GM20000 (cell line): ENCODE measurements at places on chromosomes 7 and 10.

- no peak for DNase-seq
Measured at GRCh38 chr7:66679633-66680244, 51.1 kb downstream of the KCTD7 start.

- DNase-seq = no peak
Measured at GRCh38 chr10:52446391-52446790, 132.3 kb downstream of the DKK1 start.

DNA sequence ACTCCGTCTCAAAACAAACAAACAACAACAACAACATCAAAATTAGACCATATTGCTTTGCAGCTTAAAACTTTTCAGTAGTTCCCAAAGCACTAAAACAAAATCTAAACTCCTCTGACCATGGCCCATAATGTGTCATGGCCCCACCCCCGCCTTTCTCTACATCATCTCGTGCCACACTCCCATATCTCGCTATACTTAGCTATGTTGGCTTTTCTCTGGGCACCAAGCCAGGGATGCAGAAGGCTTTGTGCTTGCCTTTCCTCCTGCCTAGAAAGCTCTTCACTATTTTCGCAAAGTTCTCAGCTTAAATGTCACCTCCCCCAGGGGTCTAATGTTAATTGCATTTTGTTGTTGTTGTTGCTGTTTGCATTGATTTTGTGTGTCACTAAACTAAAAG, 15.1 kb upstream of the SLC16A12 start:
- no peak for DNase-seq

DNA sequence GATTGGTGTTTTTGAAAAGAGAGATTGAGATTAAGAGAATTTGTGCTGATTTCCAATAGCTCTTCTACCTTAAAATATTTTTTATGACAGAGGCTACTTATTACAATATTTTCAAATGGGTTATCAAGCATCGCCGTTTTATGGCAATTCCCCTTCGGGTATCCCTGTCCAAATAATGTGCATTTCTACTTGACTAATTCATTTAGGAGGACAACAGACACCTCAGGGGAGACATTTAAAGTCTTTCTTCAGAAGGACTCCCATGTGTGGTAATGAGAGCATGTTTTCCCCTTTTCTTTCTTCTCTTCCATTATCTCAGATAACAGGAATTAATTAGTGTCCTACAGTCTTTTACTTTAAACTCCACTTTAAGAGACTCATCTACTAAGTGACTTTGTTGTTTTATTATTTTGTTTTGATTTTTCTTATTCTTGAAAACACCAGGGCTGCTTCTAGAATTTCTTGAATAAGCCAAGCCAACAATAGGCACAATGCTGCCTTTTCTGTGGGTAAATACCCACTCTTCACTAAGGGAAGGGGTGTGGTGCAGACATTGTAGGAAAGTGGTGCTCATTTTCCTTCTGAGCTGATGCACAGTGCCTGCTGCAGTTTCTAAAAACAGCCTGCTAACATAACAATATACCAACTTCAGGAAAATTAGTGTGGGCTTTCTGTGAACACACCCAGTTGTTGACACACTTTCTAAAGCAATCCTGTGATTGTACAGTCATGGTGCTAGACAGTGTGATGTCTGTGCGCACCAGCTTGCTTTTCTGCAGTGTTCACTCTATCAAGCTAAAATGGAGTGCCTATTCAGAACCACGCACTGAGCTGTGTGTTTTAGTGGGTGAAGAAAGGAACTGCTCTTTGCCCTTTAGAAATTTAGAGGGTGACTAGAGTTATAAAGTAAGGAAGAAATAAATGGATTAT, 597.7 kb downstream of the NRG3 start:
- DNase-seq = no peak

GRCh38 chr10:132193907-132194552, 7.3 kb downstream of the DPYSL4 start:
- DNase-seq = no peak

- DNase-seq = no peak
Measured at GRCh38 chr10:5679606-5680005, 5.0 kb upstream of the TASOR2 start.

GRCh38 chr7:68862736-68863135, 735.5 kb upstream of the AUTS2 start:
- DNase-seq = no peak

DNA sequence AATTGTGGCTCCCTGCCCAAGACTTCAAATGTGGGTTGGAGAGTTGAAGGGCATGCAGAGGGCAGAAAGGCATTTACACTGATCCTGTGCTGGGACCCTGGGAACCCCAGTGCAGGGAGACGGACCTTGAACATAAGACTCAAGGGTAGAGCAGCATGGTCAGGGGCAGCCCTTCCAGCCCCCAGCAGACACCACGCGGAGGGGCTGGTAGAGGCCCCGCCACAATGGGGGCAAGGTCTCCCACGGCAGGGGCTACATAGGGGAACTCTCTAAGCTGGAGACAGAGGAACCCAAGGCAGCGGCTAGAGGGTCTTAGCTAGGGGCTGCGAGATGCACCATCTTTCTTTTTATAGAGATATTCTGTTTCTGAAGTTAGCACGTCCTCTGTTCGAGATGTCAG, 45.2 kb upstream of the EBF3 start:
- DNase-seq = peak; percentile 5

GRCh38 chr7:116230191-116231005, 20.1 kb downstream of the TES start:
- DNase-seq = no peak
